ENCODE measurements at places on chromosomes 1 and 21.

DNA sequence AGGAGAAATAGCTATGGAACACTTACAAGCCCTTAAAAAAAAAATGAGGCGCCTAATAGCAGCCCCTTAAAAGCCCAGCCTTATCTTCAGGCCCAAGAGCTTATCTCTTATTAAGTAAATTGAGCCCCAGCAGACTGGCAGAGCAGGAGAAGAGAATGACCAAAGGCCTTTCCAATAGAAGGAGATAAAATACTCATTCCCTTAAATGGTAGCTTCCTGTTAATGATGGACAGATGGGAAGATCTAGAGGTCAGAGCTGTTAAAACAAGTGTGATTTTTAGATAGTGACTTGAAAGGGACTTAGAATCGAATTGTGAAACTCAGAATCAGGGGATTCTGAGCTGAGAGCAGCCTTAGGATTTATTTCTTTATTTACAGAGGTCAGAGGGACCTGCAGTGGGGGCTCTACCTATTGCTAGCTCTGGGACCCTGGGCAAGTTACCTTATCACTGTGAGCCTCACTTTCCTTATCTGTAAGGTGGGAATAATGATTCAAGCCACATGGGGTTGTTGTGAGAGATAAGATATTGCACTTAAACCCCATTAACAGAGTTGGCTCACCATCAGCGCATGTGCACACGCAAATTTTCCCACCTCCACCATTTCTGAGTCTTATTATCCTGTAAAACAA, 101.3 kb upstream of the C8B start:
- peaks cover 17% of the 10 kb centered on the region for H3K4me1 ChIP-seq
- H3K4me3 ChIP-seq, result no peak overlapping the region
- H3K27ac ChIP-seq, result no peak overlapping the region
- no peak for DNase-seq
- H3K27me3 ChIP-seq, result no peaks in the 10 kb centered on the region

GRCh38 chr1:198829944-198830343, 191.1 kb downstream of the PTPRC start:
- H3K27me3 ChIP-seq, result no peaks in the 10 kb centered on the region
- no peaks in the 10 kb centered on the region for H3K4me1 ChIP-seq
- no peak for DNase-seq
- H3K4me3 ChIP-seq, result no peak overlapping the region

- peaks cover 8% of the 10 kb centered on the region for H3K36me3 ChIP-seq
- peaks cover 6% of the 10 kb centered on the region for H3K27me3 ChIP-seq
- peak overlapping the region; percentile 70 for H3K4me3 ChIP-seq
- no peak for DNase-seq
- peaks cover 41% of the 10 kb centered on the region for H3K4me1 ChIP-seq
These were observed 1.4 kb upstream of the FNDC5 start for GRCh38 chr1:32872192-32872460.

GRCh38 chr1:58524353-58524945, 22.1 kb downstream of the OMA1 start:
- no peaks in the 10 kb centered on the region for H3K27me3 ChIP-seq
- peaks cover 60% of the 10 kb centered on the region for H3K36me3 ChIP-seq

- H3K4me3 ChIP-seq, result no peak overlapping the region
- no peaks in the 10 kb centered on the region for H3K27me3 ChIP-seq
These were observed 9.9 kb downstream of the CFAP410 start for GRCh38 chr21:44329086-44329889.

- H3K27me3 ChIP-seq, result no peaks in the 10 kb centered on the region
- DNase-seq, result no peak
- H3K4me1 ChIP-seq, result peaks cover 24% of the 10 kb centered on the region
These were observed 56.3 kb downstream of the GNG12 start for GRCh38 chr1:67777016-67777415.

DNA sequence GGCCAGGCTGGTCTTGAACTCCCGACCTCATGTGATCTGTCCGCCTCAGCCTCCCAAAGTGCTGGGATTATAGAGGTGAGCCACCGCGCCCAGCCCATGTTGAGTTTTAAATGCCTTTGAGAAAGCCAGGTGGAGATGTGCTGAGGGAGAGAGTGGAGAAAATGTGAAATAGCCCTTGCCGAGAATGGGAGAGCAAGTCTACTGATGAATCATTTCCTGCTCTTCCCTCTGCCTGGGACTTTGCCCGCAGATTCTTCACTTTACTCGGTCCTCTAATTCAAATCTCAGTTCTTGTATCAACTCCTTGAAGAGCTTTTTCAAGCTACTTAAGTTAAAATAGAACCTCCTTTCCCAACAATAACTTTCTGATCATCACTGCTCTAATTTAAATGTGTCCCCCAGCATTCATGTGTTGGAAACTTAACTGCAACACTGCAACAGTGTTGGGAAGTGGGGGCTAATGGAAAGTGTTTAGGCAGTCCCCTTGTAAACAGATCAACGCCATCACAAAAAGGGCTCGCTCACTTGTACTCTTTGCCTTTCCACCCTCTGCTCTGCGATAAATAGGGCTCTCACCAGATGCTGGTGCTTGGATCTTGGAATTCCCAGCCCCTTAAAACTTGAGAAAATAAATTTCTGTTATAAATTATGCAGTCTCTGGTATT, 27.8 kb downstream of the OSBPL9 start:
- no peaks in the 10 kb centered on the region for H3K27me3 ChIP-seq
- no peaks in the 10 kb centered on the region for H3K36me3 ChIP-seq
- H3K4me1 ChIP-seq, result peaks cover 84% of the 10 kb centered on the region
- no peak overlapping the region for H3K4me3 ChIP-seq
- H3K27ac ChIP-seq, result peak overlapping the region; percentile 78
- DNase-seq, result no peak

DNA sequence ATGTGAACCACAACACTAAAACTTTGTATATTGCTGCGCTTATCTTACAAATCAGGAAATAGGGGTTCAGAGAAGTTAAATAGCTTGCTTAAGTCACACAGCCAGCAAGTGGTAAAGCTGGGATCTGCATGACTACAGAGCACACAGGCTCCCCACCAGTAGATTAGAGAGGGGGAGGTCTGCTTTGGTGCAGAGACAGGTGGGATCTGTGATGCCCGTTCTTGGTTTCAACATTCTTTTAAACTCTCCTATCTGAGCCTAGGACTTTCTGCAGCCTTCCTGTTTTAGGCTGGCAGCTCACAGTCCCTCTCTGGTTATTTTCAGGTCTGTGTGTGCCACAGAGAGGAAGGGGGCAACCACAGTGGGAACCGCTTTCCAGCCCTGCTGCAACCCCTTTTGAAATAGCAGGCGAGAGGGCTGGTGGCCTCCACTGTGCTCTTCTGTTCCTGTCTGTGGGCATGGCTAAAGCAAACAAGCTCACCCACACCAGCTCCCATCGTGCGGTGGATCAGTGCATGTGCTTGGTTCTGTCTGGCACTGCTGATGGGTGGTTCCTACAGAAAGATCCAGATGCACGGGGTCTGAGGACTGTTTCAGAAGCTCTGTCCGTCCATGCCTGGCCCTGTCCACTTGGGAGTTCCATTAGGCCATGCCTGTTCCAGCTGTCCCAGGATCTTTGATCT, 1.7 kb upstream of the IL6R start:
- no peak overlapping the region for H3K4me3 ChIP-seq
- H3K4me1 ChIP-seq, result peaks cover 41% of the 10 kb centered on the region
- no peaks in the 10 kb centered on the region for H3K27me3 ChIP-seq
- H3K36me3 ChIP-seq, result no peaks in the 10 kb centered on the region
- no peak overlapping the region for H3K27ac ChIP-seq
- DNase-seq, result no peak

DNA sequence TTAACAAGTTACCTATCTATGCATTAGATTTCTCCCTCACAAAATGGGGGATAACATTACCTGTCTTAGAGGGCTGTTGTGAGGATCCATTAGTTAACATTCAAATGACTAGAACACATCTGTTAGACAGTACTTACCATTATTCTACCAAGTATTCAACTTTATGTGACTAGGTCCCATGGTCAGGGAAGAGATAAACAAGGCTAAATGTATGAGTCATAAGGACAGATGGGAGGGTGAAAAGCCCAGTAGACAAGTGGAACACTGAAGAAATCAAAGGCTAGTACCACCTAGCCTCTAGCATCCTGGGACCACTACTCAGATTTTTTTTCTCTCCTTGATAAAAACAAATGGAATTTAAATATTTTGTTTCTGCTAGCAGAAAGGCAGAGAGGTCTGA, 9.0 kb upstream of the VHLL start:
- peaks cover 84% of the 10 kb centered on the region for H3K36me3 ChIP-seq
- no peak overlapping the region for H3K4me3 ChIP-seq
- H3K27ac ChIP-seq, result no peak overlapping the region

DNA sequence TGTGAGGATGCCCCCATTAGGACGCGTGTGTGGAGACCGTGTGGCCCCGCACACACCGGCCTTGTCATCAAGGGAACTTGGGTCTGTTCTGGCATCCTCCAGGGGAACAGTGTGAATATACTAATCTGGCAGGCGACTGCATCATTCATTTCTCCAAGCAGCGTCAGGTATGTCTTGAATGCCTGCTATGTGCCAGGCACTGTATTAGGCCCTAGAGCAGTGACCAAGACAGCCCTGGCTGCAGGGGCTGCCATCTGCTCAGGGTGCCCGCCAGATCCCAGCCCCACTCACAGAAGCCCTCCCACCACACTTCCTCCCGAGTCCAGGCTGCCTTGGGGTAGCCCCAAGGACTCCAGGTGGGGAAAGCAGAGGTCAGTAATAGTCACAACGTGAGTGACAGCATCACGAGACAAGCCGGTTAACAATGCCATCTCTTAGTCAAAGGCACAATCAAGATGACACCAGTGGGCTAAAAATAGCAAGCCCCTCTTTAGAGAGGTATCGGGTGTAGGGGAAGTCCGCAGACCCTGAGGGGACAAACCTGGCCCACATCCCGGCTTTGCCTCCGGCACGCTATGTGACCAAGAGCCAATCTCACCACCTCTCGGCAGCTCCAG, 7.5 kb upstream of the LAPTM5 start:
- peaks cover 20% of the 10 kb centered on the region for H3K4me1 ChIP-seq
- no peak overlapping the region for H3K4me3 ChIP-seq
- H3K36me3 ChIP-seq, result no peaks in the 10 kb centered on the region
- no peaks in the 10 kb centered on the region for H3K27me3 ChIP-seq
- DNase-seq, result no peak

DNA sequence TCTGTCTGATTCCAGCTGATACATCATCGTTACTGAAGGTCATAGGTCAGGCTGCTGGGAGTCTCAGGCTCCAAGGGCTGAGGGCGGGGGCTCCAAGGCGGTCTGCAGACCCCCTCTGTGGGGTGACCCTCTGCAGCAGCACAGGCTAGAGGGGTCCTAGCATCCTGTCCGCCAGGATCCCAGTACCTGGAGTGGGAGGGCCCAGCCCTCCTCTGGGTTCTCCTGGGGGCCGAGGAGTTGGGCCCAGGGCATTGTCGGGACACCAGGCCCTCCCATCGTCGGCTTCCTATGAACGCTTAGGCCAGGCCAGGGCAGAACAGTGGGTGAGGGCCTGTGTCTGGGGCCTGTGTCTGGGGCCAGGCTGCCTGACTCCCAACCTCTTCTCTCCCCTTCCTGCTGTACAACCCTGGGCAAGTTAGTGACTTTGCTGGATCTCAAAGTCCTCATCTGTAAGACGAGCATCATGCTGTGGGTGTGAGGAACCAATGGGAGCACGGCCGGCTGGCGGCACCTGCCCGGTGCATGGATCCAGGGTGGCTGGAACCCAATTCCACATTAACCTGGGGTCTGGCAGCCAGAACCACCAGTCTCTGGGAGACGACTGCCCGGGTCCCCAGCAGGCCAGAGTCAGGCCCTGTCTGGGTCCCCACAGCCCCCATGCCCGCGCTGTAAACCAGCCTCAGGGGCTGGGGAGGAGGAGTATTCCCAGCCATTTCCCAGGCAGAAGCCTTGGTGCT, 56.2 kb upstream of the COL18A1 start:
- H3K36me3 ChIP-seq, result no peaks in the 10 kb centered on the region
- no peak for DNase-seq
- peak overlapping the region; percentile 80 for H3K27ac ChIP-seq

GRCh38 chr1:41282679-41283317, 40.7 kb upstream of the SCMH1 start:
- H3K4me3 ChIP-seq, result no peak overlapping the region
- no peaks in the 10 kb centered on the region for H3K36me3 ChIP-seq
- H3K27ac ChIP-seq, result no peak overlapping the region
- H3K4me1 ChIP-seq, result peaks cover 5% of the 10 kb centered on the region
- no peak for DNase-seq

GRCh38 chr1:63103682-63104081, 218.7 kb upstream of the FOXD3 start:
- no peak overlapping the region for H3K4me3 ChIP-seq
- no peaks in the 10 kb centered on the region for H3K4me1 ChIP-seq
- no peaks in the 10 kb centered on the region for H3K36me3 ChIP-seq
- H3K27me3 ChIP-seq, result peaks cover 70% of the 10 kb centered on the region
- H3K27ac ChIP-seq, result no peak overlapping the region

DNA sequence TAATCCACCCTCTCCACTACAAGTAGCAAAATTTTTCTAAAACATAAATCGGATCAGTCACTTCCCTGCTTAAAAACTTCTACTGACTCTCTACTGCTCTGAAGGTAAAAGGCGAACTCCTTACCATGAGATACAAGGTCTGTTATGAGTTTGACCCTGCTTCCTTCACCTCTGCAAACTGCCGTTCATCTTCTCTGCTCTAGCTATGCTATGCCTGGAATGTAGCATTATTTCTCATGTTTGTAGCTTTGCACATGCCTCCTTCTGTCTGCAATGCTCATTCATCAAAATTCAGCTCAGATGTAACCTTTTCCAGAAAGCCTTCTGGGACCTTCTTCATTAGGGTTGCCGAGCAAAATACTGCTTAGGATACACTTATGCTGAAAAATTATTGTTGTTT, 30.8 kb downstream of the RPL5 start:
- no peak overlapping the region for H3K27ac ChIP-seq
- H3K36me3 ChIP-seq, result no peaks in the 10 kb centered on the region
- peaks cover 10% of the 10 kb centered on the region for H3K4me1 ChIP-seq
- DNase-seq, result no peak

- H3K36me3 ChIP-seq, result no peaks in the 10 kb centered on the region
- H3K27ac ChIP-seq, result peak overlapping the region; percentile 16
- H3K4me3 ChIP-seq, result no peak overlapping the region
- no peaks in the 10 kb centered on the region for H3K4me1 ChIP-seq
These were observed 645.0 kb upstream of the PTBP2 start for GRCh38 chr1:96076589-96076988.

DNA sequence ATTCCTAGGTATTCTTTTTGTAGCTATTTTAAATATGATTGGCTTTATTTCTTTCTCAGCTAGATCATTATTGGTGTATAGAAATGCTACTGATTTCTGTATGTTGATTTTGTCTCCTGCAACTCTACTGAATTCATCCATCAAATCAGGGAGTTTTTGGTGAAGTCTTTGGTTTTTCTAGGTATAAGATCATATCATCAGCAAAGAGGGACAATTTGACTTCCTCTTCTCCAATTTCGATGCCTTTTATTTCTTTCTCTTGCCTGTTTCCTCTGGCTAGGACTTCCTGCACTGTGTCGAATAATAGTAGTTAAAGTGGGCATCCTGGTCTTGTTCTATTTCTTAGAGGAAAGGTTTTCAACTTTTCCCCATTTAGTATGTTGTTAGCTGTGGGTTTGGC, 27.5 kb upstream of the PRKACB start:
- no peaks in the 10 kb centered on the region for H3K27me3 ChIP-seq
- H3K4me3 ChIP-seq, result no peak overlapping the region
- no peak for DNase-seq
- no peak overlapping the region for H3K27ac ChIP-seq
- H3K4me1 ChIP-seq, result no peaks in the 10 kb centered on the region
- H3K36me3 ChIP-seq, result no peaks in the 10 kb centered on the region

GRCh38 chr1:203486618-203487370, 7.2 kb upstream of the OPTC start:
- peaks cover 29% of the 10 kb centered on the region for H3K4me1 ChIP-seq
- peak overlapping the region; percentile 88 for H3K27ac ChIP-seq
- H3K27me3 ChIP-seq, result no peaks in the 10 kb centered on the region
- H3K36me3 ChIP-seq, result no peaks in the 10 kb centered on the region

Measured in left ventricle myocardium inferior (tissue), 1 donor.